ENCODE measurements at places on chromosomes 6 and 20.

DNA sequence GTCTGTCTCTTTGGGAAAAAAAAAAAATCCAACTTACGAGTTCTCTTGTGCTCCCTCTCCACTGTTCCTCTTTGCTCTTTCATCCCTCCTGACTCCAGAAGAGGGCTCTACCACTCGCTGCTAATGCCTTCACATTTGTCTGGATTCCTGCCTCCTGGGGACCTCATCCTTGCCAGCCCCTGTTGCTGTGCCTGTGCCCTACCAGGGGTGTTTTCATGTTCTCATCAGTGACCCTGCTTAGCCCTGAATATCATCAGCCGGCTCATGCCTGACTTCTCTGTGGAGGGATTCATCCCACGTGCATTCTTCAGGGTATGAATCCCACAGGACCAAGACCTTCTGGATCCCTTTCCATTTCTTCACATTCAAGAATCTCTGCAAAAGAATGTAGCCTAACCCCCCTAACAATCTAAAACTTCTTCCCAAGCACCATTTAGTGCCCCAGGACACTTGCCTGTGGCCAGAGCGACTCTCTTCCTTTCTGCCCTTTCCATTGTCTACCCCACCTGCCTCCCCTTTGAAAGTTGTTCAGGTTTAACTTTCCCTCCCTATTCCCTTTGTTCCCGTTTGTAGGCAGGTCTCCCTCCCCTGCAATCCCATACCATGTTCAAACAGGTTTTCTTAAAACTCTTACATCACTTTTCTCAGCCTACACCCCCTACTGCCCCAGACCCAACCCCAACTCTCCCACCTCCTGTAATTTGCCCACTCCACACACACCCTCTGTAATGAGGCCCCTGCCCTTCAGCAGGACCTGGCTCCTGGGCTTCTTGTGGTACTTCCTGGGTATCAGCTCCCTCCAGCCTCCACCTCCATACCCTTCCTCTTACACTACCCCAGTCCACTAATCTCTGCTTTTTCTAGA, 50.2 kb downstream of the RREB1 start:
- DNase-seq = no peak

DNA sequence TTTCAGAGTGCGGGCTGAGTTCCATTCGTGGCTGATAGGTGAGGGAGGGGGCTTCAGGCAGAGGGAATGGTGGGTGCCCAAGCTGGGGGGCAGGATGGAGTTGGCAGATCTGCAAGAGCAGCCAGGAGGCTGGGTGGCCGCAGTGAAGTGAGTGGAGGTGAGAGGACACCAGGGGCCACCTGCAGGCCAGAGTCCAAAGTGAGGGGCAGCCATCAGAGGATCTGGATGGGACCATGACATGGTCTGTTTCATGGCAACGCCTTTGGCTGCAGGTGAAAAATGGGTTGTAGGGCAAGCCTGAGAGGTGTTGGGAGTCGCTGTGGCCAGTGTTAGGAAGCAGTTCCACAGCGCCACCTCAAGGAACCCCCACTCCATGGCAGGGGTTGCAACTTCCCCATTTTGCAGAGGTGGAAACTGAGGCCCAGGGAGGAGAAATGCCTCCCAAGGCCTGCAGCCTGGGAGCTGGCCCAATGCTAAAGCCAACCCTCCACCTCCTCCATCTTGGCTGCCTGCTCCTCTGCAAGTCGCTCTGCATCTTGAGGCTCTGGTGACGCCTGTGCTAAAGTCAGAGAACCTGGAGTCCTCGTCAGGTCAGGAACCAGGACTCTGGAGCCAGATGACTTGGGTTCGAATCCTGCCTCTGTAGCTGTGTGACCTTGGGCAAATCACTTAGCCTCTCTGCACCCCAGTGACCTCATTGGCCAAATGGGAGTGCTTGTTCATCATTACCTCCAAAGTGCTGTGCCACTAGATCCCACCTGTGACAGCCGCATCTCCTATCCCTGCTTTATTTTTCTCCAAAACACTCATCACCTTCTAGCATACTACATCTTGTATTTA, 153.8 kb downstream of the CEBPB start:
- no peak for DNase-seq

- DNase-seq = no peak
Observed at GRCh38 chr6:52328303-52328662, 33.7 kb upstream of the PAQR8 start.

DNA sequence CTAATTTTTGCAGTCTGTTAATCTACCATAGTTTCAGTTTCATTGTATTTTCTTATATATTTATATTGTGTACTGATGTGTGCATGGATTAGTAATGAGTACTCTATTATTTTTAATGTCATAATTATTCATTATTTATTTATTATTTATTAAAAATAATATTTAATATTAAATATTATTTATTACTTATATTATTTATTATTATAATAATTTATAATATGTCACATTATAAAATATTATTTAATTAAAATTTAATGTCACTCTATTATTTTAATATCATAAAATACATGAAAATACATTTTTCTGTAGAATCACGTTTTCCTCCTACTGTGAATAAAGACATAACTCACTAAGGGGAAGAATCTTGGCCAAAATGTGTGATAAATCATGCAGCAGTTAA, 30.5 kb downstream of the POM121L2 start:
- DNase-seq = no peak

DNA sequence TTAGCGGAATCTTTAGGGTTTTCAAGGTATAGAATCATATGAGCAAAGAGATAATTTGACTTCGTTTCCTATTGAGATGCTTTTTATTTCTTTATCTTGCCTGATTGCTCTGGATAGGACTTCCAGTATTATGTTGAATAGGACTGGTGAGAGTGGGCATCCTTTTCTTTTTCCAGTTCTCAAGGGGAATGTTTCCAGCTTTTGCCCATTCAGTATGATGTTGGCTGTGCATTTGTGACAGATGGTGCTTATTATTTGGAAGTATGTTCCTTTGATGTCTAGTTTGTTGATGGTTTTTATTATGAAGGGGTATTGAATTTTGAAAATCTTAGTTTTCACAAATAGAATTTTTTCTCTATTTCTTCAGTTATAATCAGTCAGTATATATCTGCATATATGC, 656.6 kb upstream of the MAP3K7 start:
- DNase-seq = no peak

DNA sequence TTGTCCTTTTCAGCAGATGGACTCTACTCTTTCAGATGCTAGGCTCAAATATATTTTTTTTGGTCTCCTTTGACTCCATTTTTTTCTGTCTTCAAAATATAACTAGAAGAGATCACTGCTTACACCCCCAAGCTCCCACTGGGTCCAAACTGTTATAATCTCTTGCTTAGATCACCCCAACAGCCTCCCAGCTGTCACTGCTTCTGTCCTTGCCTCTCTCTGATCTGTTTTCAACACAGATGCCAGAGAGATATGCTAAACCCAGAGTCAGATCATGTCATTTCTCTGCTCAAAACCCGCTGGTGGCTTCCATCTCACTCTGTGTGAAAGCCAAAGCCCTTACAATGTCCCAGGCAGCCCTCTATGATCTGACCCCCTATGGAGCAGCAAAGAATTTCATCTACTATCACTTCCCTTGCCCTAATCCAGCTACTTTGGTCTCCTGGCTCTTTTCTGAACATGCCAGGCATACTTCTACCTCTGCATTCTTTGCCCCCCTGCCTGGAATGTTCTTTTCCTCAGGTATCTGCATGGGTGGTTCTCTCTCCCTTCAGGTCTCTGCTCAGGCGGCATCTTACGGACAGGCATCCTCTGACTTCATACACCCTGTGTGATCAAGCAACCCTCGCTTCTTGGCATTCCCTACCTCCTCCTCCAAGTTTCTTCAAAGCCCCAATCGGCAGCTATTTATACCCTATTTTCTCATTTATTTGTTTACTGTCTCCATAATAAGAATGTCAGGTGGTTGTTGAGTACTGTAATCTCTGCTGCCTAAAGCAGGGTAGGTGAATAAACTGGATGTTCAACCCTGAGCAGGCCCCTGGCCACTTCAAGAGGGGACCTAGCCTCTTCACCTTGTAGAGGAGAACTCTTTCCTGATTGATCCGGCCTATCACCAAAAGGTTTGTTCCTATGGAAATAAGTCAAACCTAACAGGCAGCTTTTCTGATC, 43.6 kb upstream of the SLC4A11 start:
- no peak for DNase-seq
